CD4-positive, alpha-beta T cell (primary cell): ENCODE measurements at places on chromosomes 11 and 22. TPM values are rescaled to one million over a fixed set of nuclear protein-coding genes. Genes with fewer than 3 reads are reported as not detected.

DNA sequence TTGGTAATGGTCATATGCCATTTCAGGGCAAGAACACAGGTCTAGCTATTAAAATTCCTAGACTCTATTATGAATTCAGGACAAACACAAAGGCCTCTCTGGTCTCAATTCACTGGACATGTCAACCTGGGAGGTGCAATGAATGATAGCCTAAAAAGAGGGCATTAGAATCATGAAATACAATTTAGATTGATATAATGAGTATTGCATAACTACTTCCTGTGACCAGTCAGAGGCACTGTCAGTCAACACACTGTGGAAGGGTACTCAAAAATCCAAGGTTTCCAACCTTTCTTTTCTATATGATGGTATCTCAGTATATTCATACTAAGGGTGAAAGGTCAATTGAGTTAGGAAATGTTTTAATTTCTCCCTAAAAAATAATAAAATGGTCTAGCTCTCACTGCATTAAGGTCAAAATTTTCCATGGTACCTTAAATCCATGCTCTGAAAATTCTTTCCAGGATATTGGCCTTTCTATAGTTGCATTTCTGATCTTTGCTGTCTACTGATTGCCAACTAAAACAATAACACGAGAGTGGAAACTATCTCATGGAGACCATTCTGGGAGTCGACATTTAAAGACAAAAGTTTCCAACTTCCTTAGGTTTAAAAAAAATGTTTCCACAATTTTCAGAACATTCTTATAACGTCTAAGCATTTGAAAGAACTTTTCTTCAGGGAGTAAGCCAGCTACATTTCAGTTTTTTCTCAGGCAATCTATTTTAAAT, 81.7 kb upstream of the APOA1 start:
- H3K27me3 ChIP-seq, result no peaks in the 10 kb centered on the region
- peaks cover 4% of the 10 kb centered on the region for H3K4me1 ChIP-seq
- H3K4me3 ChIP-seq, result no peak overlapping the region
- no peak overlapping the region for H3K27ac ChIP-seq
- peaks cover 10% of the 10 kb centered on the region for H3K36me3 ChIP-seq

DNA sequence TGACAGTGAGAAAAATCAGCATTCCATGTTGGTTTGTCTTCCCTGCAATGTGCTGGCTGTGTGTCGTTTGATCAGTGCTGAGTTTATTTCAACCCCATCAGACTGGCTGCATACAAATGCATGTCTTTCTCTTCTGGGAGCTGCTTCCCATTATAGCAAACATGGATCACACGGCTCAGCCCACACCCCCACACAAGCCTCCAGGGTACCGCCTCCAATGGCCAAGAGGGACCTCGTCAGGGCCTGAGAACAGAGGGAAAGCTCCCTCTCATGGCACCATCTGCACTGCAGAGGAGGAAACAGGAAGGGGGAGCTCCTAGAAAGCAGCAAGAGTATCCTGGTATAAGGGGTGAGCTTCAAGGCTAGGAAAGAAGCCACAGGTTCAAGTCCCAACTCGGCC, 214.2 kb downstream of the LARGE1 start:
- H3K27ac ChIP-seq, result no peak overlapping the region
- H3K27me3 ChIP-seq, result no peaks in the 10 kb centered on the region
- DNase-seq, result no peak
- H3K36me3 ChIP-seq, result no peaks in the 10 kb centered on the region
- H3K4me1 ChIP-seq, result no peaks in the 10 kb centered on the region

DNA sequence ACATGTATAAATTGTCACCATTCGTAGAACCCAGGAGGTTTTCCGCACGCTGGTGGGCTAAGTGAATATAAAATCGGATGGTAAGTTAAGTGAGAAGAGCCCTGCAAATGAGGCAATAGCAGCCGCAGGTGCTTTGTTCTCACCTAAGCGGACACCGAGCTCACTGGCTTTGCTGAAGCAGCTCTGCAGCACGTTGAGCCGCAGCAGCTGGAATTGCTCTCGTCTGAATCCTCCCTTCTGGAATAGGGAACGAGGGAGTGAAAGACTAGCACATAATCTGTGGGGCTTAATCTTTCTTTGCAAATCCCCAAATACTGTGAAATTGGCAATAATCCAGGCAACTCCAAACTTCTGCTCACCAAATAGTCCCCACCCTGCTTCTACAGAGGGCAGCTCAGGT, 488.1 kb downstream of the NTM start:
- H3K27ac ChIP-seq, result no peak overlapping the region
- no peaks in the 10 kb centered on the region for H3K36me3 ChIP-seq
- no peaks in the 10 kb centered on the region for H3K4me1 ChIP-seq
- no peaks in the 10 kb centered on the region for H3K27me3 ChIP-seq
- DNase-seq, result no peak
- H3K4me3 ChIP-seq, result no peak overlapping the region

SLC22A8 gene
- not detected for total RNA-seq

BATF2 gene
- total RNA-seq, result not detected

CHRM4 gene
- 3.2 TPM for total RNA-seq

C11orf52 gene
- not detected for total RNA-seq

CELSR1 gene
- total RNA-seq, result 1.0 TPM
